ENCODE measurements at places on chromosomes 12 and 14. TPM values are rescaled to one million over a fixed set of nuclear protein-coding genes. Genes with fewer than 3 reads are reported as not detected.
A peak's percentile ranks its signal among the peaks of the same experiment; 100 is the strongest.

DNA sequence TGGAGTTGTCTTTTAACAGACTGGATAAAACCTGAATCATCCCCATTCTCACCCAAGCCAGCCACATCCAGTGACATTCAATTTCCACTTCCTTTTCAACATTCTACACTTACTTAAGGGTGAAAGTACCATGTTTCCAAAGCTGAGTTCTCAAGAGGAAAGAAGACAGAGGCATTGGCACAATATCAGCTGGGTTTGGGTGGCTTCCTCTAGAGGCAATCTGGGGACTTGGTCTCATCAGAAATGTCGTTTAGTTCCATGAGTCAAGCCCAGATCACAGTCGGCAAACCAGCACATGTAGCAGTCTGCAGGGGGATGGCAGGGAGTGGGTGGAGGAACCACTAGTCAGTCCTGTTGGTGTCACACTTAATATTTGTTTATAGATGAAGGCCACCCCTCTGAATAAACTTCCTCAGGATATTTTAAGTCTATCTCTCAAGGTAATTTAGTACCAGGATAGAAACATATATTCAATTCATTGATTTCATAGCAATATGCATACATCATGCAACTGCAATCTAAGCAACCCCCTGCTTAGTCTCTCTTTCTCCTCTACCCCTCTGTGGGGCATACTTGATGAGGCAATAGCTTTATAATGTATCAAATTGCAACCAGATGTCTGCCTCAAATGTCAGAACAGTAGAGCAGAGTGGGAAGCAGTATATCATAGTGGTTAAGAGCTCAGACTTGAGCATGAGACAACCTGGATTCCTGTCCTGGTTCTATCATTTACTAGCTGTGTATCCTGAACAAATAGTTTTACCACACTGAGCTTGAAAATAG lies 3.0 kb downstream of the SRRM4 start:
- peak; percentile 64 for DNase-seq
- peak overlapping the region; percentile 78 for H3K27ac ChIP-seq
- H3K4me3 ChIP-seq: no peak overlapping the region
- H3K4me1 ChIP-seq: no peaks in the 10 kb centered on the region
- no peaks in the 10 kb centered on the region for H3K27me3 ChIP-seq
- no peaks in the 10 kb centered on the region for H3K36me3 ChIP-seq

GRCh38 chr12:126869644-126870043 lies 1397.3 kb upstream of the TMEM132C start:
- DNase-seq: no peak
- H3K27ac ChIP-seq: no peak overlapping the region
- no peaks in the 10 kb centered on the region for H3K36me3 ChIP-seq

DNA sequence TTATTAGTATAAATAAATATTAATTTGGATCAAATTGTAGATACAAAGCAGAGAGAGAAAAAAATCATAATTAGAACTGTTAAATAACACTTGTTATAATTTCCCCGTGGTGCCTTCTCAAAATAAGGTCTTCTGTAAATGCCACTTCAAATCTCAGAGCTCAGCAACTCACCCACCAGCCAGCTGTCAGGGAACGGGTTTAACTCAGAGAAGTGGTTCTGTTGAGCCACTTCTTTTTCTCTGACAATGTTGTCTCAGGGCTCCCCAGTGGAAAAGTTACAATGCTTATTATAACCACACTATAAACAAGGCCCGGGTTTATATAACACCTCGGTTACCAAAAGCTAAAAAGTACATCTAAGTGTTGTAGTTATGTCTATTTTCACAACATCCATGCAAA lies 452.6 kb downstream of the GLT1D1 start:
- no peaks in the 10 kb centered on the region for H3K36me3 ChIP-seq
- H3K4me3 ChIP-seq: no peak overlapping the region

- H3K4me3 ChIP-seq: no peak overlapping the region
- no peak for DNase-seq
- no peaks in the 10 kb centered on the region for H3K27me3 ChIP-seq
- no peaks in the 10 kb centered on the region for H3K4me1 ChIP-seq
- H3K27ac ChIP-seq: no peak overlapping the region
- H3K36me3 ChIP-seq: peaks cover 3% of the 10 kb centered on the region
Observed at GRCh38 chr14:55333711-55334485, 62.7 kb downstream of the FBXO34 start.

DNA sequence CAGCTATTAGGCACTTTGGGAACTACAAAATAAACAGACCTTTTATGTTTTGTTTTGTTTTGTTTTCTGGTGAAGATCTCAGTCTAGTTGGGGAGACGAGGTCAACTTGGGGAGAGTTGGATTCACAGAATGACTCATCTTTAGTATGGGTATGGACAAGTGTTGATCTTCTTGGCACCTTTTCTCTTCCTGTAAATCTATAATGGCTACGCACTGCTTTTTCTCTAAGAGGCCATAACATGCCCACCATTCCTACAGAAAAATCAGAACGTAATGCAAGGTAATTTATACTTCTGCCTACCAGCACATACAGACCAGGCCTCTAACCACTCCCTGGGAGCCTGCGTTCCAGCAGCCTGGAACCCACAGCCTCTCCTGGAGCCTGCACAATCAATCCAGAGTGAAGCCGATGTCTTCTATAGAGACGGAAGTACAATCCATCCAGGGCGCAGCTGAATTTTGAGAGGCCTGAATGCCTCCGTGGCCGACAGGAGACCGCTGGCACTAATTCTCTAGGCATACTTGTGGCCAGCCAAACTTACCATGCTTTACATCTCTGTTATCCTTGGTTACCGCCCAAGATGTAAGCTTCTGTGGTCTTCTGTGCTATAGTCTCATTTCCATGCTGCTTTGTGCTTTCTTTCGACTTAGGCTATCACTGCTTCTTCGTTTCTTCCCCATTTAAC lies 717 bp downstream of the PPHLN1 start:
- H3K36me3 ChIP-seq: peaks cover 18% of the 10 kb centered on the region
- H3K27me3 ChIP-seq: no peaks in the 10 kb centered on the region
- peaks cover 17% of the 10 kb centered on the region for H3K4me1 ChIP-seq

DNA sequence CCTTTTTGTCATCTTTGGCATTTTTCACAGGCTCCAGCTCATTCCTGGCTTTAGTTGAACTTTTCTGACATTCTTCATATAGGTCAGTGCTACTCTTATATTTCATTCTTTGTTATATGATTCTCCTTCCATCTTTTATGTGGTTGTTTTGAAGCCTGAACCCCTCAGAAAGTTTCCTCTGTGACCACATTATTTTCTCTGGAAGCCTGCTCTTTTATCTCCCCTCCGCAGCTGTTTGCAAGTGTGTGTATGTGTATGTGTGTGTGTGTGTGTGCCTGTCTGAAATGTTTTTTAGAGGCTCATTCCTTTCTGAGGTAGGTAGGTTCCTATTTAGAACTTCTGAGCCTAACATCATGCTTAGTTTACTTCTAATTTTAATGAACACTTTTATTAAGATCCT lies 47.6 kb downstream of the ANO4 start:
- no peaks in the 10 kb centered on the region for H3K36me3 ChIP-seq
- peak overlapping the region; percentile 21 for H3K27ac ChIP-seq
- H3K4me1 ChIP-seq: peaks cover 5% of the 10 kb centered on the region

- no peak overlapping the region for H3K27ac ChIP-seq
- H3K4me1 ChIP-seq: no peaks in the 10 kb centered on the region
- H3K36me3 ChIP-seq: no peaks in the 10 kb centered on the region
- no peaks in the 10 kb centered on the region for H3K27me3 ChIP-seq
- no peak overlapping the region for H3K4me3 ChIP-seq
- DNase-seq: no peak
Observed at GRCh38 chr12:16184681-16185080, 92.8 kb downstream of the SLC15A5 start.

DNA sequence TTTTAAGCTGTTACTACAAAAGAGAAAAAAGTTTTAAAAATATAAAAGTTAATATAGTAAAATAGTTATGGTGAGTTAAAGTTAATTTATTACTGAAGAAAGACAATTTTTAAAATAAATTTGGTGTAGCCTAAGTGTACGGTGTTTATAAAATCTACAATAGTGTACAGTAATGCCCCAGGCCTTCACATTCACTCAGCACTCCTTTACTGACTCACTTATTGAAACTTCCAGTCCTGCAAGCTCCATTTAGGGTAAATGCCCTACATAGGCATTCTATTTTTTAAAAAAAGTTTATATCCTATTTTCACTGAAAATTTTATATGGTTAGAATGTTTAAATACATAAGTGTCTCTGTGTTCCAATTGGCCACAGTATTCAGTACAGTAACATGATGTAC lies 769.5 kb upstream of the NOVA1 start:
- H3K36me3 ChIP-seq: no peaks in the 10 kb centered on the region
- no peak overlapping the region for H3K27ac ChIP-seq
- H3K4me3 ChIP-seq: no peak overlapping the region
- no peaks in the 10 kb centered on the region for H3K4me1 ChIP-seq
- no peaks in the 10 kb centered on the region for H3K27me3 ChIP-seq

DNA sequence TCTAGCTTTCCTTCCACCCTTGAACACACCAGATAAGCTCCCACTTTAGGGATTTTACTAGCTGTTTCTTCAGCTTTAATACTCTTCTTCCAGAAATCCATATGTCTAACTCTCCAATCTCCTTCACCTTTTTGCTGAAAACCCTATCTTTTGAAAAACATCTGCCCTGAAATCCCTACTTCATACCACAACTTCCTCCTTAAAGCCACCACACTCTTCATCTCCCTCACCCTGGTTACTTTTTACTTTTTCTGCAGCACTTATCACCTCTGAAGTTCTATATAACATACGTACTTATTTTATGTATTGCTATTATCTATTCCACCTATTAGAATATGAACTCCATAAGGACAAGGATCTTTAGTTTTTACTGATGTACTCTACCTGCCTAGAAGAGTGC lies 28.6 kb upstream of the PTPRQ start:
- no peaks in the 10 kb centered on the region for H3K4me1 ChIP-seq
- peaks cover 13% of the 10 kb centered on the region for H3K27me3 ChIP-seq

GRCh38 chr12:71641390-71641789 lies 22.3 kb downstream of the ZFC3H1 start:
- no peak overlapping the region for H3K4me3 ChIP-seq
- no peaks in the 10 kb centered on the region for H3K4me1 ChIP-seq
- H3K27ac ChIP-seq: no peak overlapping the region
- no peaks in the 10 kb centered on the region for H3K27me3 ChIP-seq

DNA sequence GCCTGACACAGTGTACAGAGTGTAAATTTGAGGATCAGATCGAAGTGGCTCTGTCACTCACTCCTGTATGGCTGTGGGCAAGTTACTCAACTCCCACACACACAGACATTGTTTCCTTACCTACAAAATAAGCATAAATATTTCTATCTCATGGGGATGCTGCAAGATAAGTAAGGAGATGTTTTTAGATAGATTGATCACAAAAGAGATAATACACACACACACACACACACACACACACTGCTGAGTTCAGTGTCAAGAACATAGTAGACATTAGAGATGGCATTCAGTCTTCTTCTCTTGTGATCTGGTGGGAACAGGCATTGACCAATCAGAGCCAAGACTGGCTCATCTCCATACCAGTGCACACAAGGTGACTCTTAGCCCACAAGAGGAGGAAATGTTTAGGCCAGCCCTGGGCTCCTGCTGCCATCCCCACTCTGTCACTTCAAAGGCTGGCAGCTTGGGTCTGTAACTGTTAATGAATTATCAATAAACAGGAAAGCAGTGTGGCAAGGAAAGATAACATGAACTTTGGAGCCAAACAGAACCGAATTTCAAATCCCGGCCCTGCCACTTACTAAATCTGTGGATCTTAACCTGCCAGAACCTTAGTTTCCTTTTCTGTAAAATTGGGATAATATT lies 3.4 kb upstream of the RNASE8 start:
- no peaks in the 10 kb centered on the region for H3K4me1 ChIP-seq
- H3K4me3 ChIP-seq: no peak overlapping the region
- DNase-seq: no peak
- no peaks in the 10 kb centered on the region for H3K36me3 ChIP-seq
- H3K27ac ChIP-seq: no peak overlapping the region

DNA sequence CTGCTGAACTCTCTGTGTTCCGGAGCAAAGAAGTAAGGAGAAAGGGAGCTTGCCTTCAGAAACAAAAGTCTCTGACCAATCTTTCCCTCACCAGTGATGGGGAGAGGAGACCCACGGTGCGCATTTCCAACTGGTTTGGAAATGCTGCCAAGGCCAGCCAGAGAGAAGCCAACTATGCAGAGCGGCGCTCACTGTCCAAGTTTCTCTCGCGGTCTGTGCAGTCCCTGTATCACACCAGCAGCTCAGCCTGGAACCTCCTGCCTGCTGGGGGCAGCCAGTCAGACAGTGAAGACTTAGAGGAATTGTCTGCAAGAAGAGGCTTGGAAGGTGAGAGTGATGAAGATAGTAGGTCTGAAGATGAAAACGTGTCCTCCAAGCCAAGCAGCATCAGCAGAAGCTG lies 206.2 kb downstream of the NAV3 start:
- H3K27ac ChIP-seq: no peak overlapping the region
- no peaks in the 10 kb centered on the region for H3K4me1 ChIP-seq
- no peak for DNase-seq
- H3K36me3 ChIP-seq: peaks cover 16% of the 10 kb centered on the region

- no peak for DNase-seq
- H3K36me3 ChIP-seq: no peaks in the 10 kb centered on the region
- H3K4me1 ChIP-seq: no peaks in the 10 kb centered on the region
- no peak overlapping the region for H3K27ac ChIP-seq
- no peak overlapping the region for H3K4me3 ChIP-seq
- no peaks in the 10 kb centered on the region for H3K27me3 ChIP-seq
Observed at GRCh38 chr12:39780411-39780912, 160.9 kb upstream of the ABCD2 start.

DNA sequence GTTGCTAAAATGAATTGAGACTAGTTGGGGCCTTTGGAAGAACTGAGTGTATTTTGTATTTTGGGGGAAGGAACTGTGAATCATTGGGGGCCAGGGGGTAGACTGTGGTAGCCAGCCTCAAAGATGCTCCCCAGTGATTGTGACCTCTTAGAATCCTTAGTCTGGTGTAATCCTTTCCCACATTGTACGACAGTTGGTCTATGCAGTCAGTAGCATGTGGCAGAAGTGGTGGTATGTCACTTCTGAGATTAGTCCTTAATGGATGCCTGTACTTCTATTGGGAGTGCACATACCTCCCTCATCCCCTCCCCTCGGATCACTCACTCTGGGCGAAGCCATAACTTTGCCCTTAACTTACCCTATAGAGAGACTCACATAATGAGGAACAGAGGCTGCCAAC lies 48.0 kb downstream of the USP15 start:
- DNase-seq: no peak
- H3K36me3 ChIP-seq: peaks cover 63% of the 10 kb centered on the region
- no peak overlapping the region for H3K27ac ChIP-seq
- no peak overlapping the region for H3K4me3 ChIP-seq
- no peaks in the 10 kb centered on the region for H3K4me1 ChIP-seq

DNA sequence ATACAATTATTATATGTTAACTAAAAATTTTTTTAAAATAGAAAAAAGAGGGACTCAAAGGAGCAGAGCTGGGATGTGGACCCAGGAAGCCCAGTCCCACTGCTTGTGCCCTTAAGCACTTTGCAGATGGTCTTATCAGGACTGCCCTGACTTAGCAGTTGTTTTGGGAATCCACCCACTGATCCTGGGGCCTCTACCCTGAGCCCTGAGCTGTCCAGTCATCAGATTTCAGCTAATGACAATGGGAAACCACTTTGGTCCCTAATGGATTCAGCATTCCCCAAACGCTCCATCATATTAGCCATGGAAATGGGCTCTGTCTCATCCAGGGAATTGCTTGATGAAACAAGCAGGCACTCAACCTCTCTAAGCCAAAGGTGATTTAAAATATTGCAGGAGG lies 22.5 kb upstream of the WSCD2 start:
- no peaks in the 10 kb centered on the region for H3K36me3 ChIP-seq
- H3K27ac ChIP-seq: no peak overlapping the region
- DNase-seq: no peak
- H3K4me1 ChIP-seq: no peaks in the 10 kb centered on the region

The ACSS3 gene
- polyA plus RNA-seq: 0.02 TPM

The PLEKHG7 gene
- polyA plus RNA-seq: not detected

The RASSF9 gene
- 0.32 TPM for polyA plus RNA-seq

The FICD gene
- 1.0 TPM for polyA plus RNA-seq

The AMN gene
- polyA plus RNA-seq: 0.03 TPM

The CCDC38 gene
- polyA plus RNA-seq: not detected

The AMHR2 gene
- 0.06 TPM for polyA plus RNA-seq

The TCL1B gene
- not detected for polyA plus RNA-seq

The LGR5 gene
- 1.4 TPM for polyA plus RNA-seq

Measured in SK-N-SH (cell line).